ENCODE measurements at places on chromosomes 1 and 21.

- no peak for DNase-seq
These were observed 96.4 kb upstream of the CACNA1E start for GRCh38 chr1:181386951-181387350.

DNA sequence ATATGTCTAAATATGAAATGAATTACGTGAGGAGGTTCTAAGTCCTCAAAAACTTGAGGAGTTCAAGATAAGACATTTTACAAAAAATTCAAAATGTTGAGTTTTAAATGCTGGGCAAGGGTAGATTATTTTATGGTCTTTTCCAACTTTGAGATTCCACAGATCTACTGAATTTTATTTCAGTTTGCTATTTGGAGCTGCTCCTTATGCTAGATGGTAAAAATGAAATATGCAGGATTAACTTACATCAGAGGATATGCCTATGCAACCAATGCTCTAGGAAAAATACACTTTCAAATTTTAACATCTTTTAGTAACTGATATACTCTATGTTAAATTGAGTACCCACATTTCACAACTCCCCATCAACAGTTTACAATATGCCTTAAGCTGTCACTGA, 83.1 kb downstream of the SCMH1 start:
- no peak for DNase-seq

GRCh38 chr1:10057343-10057742, 24.6 kb downstream of the UBE4B start:
- DNase-seq = peak; percentile 65

DNA sequence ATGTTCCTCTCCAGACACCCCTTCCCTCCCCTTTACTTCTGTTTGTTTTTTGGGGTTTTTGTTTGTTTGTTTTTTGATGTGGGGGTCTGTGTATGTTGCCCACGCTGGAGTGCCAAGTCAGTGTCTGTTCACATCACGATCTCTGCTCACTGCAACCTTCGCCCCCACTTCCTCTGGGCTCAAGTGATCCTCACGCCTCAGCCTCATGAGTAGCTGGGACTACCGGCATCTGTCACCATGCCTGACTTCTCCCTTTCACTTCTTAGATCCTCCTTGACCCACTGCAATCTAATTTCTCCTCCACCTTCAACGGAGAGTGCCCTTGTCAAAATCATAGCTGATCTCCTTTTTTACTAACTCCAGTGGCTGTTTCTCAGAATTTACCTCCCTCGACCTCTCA, 100.7 kb upstream of the KIF26B start:
- peak; percentile 94 for DNase-seq

DNA sequence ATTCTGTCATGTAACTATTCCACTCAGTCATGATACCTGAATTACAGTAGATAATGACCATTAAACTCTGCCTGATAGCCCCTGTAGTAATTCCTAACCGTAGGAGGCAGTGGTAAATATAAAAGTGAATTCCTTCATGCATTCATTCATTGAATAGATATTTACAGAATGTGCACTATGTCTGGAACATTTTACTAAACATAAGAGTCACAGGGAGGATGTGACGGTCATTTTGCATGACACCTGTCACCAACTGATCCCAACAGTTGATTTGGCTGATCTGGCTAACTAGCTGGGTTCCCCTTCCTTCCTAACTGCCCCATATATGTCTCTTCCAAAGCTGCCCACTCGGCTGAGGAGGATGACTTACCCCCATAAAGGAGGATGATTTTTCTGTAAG, 2.2 kb upstream of the RNPC3 start:
- no peak for DNase-seq

DNA sequence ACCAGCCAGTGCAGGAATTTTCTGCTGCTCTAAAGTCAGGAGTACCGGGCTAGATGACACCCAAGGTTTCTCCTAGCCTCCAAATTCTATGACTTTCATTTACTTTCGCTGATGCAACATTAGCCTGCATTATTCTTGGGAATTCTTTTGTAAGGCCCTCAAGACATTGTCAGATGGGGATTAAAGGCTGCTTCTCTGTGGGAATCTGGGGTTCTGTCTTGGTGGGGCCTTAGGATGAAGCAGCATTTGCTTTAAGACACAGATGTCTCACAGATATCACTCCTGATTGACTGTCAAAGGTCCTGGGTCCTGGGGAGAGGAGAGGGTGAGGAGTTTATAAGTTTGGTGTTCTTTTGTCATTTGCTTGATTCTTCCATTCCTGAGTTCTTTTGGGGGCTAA, 11.6 kb downstream of the PKP1 start:
- DNase-seq = no peak

- no peak for DNase-seq
These were observed 44.1 kb downstream of the CRB1 start for GRCh38 chr1:197312163-197312562.

DNA sequence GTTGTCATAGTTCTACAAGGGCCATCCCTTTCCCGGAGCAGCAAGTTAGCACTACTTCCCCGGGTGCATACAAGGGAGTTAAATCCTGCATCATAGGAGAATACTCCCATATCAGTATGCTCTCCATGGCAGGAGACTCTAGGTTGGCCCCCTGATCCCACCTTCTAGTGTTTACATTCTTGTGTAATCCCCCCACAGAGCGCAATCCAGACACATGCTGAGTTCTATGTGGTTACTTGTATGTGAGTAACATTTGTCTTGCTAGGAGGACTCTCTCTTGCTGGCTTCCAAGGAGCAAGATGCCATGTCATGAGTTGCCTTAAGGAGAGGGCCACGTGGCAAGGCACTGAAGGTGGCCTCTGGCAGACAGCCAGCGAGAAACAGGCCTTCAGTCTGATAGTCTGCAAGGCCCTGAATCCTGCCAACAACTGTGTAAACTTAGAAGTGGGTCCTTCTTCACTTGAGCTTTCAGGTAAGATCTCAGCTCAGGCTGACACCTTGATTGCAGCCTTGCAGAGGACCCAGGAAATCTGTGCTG, 155.3 kb downstream of the CDC7 start:
- DNase-seq = no peak

DNA sequence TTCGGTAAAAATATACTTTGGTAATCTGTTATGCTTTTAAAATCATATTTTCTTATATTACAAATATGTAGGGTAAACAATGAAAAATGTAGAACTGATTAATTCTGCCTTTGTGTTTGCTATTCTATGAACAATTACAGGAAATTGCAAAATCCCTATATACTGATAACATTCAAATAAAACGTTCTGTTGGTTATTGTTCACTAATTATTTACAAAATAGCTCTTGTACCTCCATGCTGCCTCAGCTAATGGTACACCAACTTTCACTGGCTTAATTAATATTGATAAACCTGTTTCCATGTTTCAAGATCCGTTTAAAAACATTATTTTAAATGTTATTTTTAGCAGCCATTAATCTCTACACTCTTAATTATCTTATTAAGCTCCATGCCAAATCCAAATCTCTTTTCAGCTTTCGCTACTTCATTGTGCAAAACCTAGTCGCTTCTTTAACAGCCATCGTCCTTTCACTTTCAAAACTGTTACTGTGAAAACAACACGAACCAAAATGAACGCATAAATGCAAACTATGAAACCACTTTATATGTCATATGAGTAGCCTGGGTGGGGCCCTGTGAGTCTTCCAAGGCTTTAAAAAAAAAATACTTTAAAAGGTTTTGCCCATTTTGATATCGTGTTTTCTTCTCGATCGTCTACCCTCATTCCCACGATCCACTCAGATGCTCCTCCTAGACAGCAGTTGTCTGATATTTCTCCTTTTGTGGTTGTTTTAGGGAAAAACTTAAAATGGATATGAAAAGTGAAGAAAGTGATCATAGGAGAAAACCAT, 807.1 kb downstream of the USP25 start:
- no peak for DNase-seq

- peak; percentile 26 for DNase-seq
These were observed 20.8 kb upstream of the LAPTM5 start for GRCh38 chr1:30778154-30778978.

- no peak for DNase-seq
These were observed 67.7 kb downstream of the PCP4 start for GRCh38 chr21:39934895-39935294.

GRCh38 chr1:154213274-154213673, 7.1 kb upstream of the CFAP141 start:
- no peak for DNase-seq

GRCh38 chr1:82052563-82052962, 251.8 kb downstream of the ADGRL2 start:
- no peak for DNase-seq

DNA sequence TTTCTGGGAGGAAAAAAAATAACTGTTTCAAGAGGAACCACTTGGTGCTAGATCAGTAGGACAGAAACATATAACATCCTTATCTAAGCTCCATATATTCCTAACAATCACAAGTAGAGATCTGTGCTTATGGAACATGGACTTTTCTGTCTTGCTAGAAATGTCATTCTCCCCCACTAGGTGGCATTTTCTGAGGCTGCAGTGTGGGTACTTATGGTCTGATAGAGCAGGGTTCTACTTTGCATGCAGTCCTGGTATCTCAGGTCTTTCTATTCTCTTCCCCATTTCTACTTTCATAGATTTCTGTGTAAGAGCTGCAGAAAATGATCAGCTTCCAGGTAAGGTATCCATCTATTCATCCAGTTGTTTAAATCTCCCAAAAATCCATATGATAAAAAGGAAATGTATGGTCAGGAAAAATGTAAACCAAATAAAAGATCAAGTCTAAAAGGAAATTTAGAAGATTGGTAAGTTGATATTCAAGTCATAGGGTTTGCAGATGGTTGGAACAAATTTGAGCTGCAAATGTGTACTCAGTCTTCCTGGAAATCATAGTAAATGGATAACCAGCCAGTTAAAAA, 1.5 kb downstream of the ZNF684 start:
- peak; percentile 63 for DNase-seq

GRCh38 chr21:26099610-26100219, 70.9 kb downstream of the APP start:
- DNase-seq = peak; percentile 15

- peak; percentile 45 for DNase-seq
These were observed 243.0 kb downstream of the SLC45A1 start for GRCh38 chr1:8560611-8561544.

- DNase-seq = no peak
These were observed 54.0 kb upstream of the KCNJ15 start for GRCh38 chr21:38202811-38203210.

- DNase-seq = peak; percentile 80
These were observed 12.3 kb upstream of the GJA8 start for GRCh38 chr1:147890177-147890790.

DNA sequence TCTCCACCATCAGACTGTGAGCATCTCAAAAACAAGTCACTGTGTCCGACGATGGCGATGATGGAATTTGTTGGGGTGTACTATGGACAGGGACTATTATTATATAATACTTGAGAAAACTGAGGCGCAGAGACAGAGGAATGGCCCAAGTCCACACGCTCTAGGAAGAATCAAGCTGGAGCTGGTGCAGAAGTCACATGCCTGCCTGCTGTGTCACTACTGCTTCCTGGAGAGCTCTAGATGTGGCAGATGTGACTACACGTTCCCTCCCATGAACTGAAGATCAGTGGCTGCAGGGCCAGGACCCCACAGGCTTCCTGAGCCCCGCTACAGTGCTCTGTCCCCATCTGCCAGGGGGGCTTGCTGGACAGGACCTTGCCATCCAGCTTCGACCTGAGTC, 56.9 kb downstream of the TRABD2B start:
- no peak for DNase-seq

- peak; percentile 24 for DNase-seq
These were observed at the start of gene PTGER3 for GRCh38 chr1:71047635-71048607. TSS of gene PTGER3 (minus strand) at chr1:71047816. CDS start at chr1:71047577, 239 bp downstream.

- no peak for DNase-seq
These were observed 2.9 kb downstream of the TRIM63 start for GRCh38 chr1:26064553-26064952.

- DNase-seq = peak; percentile 40
These were observed 1.0 kb downstream of the TRMT1L start for GRCh38 chr1:185155600-185156287.

- DNase-seq = no peak
These were observed 279.9 kb downstream of the DNM3 start for GRCh38 chr1:172121081-172121717.

- peak; percentile 24 for DNase-seq
These were observed 556 bp downstream of the IFI44 start for GRCh38 chr1:78650114-78650660.

GRCh38 chr1:11184973-11185372, 4.2 kb upstream of the ANGPTL7 start:
- no peak for DNase-seq

GRCh38 chr1:190452272-190452848, 25.3 kb downstream of the BRINP3 start:
- no peak for DNase-seq

DNA sequence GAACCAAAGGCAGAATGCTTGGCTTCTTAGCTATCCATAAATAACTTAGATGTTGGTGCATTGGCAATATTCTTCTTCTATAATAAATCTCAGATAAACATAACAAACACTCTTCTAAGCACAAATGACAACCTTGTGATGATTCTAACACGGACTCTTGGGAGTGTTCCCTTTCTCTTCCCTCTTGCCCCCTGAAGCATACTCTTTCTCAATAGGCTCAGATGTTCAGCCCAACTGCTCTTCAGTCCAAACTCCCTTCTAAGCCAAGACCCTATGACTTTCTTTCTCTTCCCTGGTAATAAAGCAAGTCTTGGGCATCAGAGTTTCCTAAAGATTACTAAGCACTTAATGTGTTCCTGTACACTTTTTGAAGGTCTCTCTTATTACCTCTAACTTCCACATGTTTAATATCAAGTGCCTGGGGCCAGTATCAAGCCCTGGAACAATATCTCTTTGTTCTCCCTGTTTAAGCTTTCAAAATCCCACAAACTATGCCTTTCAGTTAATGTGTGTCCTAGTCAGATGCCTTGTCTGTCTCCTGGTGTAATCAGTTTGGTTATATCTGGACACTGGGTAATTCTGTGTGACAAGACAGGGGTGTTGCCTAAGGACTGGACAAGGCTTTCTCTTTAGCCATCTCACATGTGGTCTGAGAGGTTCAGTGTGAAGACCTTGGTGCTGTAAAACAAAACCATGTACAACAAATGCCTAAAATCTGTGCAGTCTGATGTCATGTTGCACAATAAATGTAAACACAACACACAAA, 92.9 kb upstream of the IVNS1ABP start:
- peak; percentile 32 for DNase-seq

GRCh38 chr1:151783796-151784195, 6.5 kb downstream of the TDRKH start:
- DNase-seq = peak; percentile 37

- no peak for DNase-seq
These were observed 77.1 kb upstream of the KCTD3 start for GRCh38 chr1:215489771-215490565.

DNA sequence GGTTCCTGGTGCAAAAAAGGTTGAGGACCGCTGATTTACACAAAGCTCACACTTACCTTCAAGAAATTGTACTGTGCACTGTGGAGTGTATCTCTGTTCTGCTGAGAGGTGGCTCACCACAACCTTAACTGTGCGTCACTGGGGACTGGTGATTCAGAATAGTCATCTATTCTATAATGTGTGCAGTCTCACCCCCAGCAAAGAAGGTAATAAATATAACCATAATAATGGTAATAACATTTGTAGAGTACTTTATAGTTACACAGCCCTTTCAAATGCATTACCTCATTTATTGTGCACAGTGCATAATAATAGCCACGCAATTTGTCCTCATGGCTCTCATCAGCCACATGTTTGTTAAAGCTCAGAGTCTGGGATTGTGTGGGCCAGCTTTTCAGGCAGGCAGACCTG, 59.4 kb upstream of the DUSP10 start:
- DNase-seq = no peak
